ENCODE measurements at places on chromosomes 1 and 21.

DNA sequence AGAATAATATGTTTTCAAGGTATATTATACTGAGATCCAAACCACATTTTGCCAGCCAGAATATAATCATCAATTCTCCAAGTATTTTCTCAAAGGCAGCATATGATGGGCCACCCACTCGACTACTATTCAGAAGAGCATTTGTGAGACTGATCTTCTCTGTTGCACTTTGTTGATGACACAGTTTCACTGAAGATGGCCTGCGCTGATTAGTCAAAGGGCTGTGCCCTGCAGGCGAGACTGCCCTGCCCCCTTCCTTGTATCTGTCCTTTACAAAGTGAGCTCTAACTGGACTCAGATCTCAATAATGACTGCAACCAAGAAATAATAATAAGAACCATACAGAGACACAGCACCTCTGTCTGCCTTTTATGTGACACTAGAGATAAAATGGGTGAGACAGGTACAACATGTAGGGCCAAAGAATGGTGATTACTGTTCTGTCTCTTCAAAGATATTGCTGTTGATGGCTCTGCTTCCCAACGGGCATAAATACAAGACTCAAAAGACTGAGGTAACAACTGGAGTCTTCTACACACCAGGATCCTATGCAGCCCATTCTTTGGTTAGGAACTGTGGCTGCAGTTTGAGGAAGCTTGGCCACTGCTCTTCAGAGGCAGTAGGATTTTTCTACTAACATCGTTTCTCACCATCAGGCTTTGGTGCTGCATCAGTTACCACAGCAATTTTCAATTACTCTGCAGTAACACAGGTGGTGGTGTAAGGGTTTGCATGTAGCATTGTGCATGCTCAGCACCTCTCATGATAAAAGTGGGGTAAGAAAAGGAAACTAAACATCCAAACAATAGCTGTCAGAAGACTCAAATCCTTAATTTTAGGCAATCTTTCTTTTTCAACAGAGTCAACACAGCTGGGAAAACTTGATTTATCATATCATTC is 481.1 kb downstream of the PTBP2 start:
- DNase-seq: no peak

GRCh38 chr1:199113265-199113869 is 474.5 kb downstream of the PTPRC start:
- no peak for DNase-seq

DNA sequence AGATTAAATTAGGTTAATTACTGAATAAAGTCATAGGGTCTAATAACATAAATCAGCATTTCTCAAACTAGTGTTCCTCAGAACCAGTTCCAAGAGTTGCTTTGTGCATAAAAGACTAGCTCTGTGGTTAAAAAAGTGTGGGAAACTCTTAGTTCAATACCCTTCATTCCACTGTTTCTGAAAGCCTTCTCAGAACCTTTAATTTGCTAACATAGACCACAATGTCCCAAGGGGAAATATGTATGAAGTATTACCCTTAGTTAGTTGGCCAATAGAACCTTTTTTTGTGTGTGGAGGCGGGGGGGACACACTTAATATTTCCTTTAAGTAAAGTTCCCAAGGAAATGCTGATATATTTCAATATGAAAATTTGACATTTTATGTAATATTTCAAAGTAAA is 20.4 kb downstream of the ODF2L start:
- DNase-seq: no peak

GRCh38 chr21:35178098-35178497 is 129.0 kb upstream of the RUNX1 start:
- no peak for DNase-seq

GRCh38 chr1:39885516-39885915 is 2.2 kb upstream of the TRIT1 start:
- DNase-seq: no peak

Measured in NCI-H510A treated with DMSO at 0.1 percent for 48 hours (cell line).